ENCODE measurements at places on chromosomes 12 and 14. TPM values are rescaled to one million over a fixed set of nuclear protein-coding genes. Genes with fewer than 3 reads are reported as not detected.

Gene RERGL
- not detected for total RNA-seq

Gene CLEC9A
- total RNA-seq, result not detected

Gene GALNT16
- 2.8 TPM for total RNA-seq

Gene NRL
- total RNA-seq, result 1.2 TPM

- no peak for DNase-seq
Measured at GRCh38 chr12:89383235-89384049, 31.1 kb upstream of the DUSP6 start.

DNA sequence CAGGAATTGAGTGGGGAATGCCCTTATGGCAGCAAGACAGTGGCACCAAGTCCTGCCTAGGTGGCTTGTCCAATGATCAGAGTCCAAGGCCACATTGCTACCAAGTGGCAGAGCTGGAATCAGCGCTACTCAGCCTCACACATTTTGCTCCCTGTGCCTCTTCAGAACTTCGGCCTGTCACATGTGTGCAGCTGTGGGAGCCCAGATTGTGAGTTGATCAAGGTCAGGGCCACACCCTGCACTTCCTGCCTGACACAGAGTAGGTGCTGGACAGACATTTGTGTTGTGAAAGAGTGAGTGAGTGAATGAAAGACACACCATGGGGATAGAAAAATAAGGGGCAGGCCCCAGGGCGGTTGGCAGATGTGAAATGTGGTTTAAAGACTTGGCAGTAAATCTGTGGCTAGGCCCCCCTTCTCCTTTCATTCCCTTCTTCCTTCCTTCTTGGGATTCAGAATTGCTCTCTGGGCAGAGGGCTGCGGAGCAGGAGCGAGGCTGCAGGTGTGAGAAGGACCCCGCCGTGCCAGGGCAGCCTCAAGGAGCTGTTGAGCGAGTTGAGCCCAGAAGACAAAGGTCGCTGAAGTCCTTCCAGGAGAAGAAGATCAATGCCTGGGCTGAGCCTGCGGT, 83.5 kb downstream of the SLC25A47 start:
- DNase-seq, result no peak

DNA sequence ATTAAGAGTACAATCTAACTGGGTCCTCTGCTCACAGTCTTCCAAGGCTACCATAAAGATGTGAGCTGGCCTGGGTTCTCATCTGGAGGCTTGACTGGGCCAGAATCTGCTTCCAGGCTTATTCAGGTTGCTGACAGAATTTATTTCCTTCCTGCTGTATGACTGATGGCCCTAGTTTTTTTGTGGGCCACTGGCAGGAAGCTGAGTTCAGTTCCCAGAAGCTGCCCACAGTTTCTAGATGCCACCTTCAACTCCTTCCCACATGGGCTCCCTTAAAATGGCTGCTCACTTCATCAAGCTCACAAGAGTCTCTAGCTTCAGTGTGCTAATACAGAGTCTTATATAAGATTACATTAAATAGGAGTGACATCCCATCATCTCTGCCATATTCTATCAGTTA, 121.7 kb upstream of the CAND1 start:
- DNase-seq, result no peak

- no peak for DNase-seq
Measured at GRCh38 chr12:126534495-126534894, 1469.3 kb downstream of the AACS start.

Measured in endothelial cell (in vitro differentiated cells).